ENCODE measurements at places on chromosomes 3 and 15.

DNA sequence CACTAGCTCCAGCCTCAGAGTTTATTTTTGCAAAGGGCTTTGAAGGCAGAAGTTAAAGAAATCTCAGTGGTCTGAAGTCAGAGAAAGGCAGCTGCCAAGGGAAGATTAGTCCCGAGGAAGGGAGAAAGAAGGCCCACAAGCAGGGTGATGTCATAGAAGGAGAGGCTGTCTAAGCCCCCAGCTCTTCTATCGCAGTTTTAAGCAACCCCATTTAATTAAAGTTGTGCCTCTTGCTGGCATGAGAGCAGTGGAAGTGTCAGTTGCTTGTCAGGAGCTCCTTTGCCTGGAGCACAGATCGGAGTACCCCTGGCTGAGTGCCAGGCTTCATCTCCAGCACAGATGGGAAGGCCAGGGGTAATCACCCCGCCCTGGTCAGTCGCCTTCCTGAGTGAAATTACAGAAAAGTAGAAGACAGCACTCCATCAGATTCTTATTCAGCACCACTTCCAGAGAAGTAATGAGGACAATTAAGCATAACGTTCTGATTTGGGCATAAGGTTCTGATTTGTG lies 530.7 kb downstream of the EPHB1 start:
- DNase-seq = no peak

GRCh38 chr3:6047016-6047415 lies 813.9 kb upstream of the GRM7 start:
- no peak for DNase-seq

DNA sequence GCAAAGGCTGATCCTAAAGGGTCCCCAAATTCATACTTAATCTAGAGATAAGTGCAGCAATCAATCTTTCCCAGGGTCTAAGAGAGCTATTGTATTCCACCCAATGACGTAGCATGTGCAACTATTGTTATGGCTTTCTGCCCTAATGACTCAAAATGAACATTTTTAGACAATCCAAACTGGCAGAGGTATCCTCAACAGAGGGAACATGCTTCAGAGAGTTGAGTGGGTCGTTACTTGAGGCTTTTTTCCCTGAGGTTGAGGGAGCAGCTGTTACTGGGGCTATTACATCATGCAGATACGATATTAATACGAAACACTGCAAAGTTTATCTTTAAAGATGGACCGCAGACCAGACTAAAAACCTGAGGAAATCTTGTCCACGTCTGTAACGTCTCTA lies 278.3 kb upstream of the WNT5A start:
- DNase-seq = no peak

DNA sequence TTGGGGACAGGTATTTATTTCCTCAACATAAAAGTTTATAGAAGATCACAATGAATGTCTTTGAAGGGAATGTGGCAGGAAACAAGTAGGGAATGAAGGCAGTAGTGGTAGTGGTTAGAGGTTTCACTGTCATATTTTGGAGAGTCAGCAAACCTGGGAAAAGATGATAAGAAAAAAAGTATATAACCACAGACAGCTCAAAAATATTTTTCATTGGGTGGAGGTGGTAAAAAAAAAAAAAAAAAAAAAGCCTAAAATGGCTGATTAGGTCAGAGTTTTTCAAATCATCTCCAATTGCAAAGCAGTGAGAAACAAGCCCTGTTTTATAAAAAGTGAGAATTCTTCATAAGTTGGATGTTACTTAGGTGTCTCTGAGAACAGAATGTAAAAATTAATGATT lies 400.0 kb downstream of the LSAMP start:
- no peak for DNase-seq

GRCh38 chr15:38743147-38743546 lies 178.5 kb upstream of the RASGRP1 start:
- no peak for DNase-seq

DNA sequence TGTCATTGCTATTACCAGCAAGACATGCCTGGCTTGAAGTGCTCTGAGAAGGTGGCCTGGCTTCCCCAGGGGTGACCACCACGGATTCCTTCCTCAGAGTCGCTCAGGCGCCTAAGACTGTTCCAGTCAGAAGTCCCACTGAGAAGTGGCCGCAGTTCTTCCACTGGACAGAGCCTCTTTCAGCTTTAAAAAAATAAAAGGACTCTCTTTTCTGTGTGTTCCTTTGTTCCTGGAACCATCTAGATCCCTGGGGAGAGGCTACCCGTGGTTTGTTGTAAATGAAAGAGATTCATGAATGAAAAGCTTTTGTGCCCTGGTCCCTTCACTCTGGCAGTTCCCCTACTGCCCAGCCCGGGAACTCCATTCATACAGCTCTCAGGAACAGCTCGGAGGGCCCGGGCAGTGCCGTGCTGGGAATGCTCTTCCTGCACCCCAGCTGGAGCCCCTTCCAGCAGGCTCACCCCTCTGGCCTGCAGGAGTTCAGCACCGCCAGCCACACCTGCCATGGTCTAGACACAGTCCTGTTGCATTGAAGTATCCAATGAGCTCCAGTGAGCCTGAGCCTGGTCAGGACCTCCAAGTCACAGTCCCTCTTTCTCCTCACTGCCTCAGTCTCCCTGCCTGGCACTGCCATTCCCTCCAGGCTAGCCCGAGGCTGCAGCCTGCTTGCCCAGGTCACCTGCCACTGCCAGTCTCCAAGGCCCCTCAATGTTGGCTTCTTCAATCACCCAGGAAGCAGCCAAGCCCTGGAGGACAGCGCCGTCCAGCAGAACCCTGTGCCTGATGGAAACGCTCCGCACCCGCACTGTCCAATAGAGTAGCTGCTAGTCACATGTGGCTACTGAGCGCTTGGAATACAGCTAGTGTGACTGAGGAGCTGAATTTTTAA lies 75.4 kb downstream of the XXYLT1 start:
- DNase-seq = no peak

GRCh38 chr3:153130312-153130977 lies 31.6 kb upstream of the RAP2B start:
- no peak for DNase-seq

DNA sequence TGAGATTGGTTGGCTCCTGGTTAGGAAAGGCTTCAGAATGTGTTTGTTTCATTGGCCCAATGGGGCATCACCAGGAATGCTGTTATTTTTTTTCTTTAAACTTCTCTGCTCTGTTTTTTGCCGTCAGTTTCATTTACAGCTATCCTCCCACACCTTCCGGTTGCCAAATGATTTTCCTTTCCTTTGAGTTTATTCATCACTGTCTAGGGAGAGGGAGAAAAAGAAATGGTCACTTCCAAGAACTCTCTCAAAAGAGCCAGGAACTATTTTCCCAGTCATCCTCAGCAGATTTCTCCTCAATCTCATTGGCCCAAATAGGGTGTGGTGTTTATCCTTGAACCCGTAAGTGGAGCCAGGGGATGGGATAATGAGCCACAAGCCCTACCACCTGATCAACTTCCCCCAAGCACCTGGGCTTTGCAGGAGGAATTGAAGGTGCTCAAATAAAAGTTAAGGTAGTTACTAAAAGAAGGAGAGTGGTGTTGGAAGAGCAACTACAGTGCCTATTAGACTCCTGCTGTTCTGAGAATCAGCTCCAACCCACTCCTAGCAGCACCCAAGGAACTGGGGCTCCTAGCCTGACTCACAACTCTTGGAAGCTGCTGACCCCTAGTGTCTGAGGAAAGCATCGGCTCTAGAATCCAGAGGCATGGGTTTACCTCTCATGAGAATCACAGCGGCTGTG lies 183.8 kb upstream of the IL12A start:
- peak; percentile 74 for DNase-seq

- DNase-seq = no peak
These were observed 52.8 kb downstream of the CDIN1 start for GRCh38 chr15:36632226-36632625.

- no peak for DNase-seq
These were observed 276.3 kb downstream of the RBMS3 start for GRCh38 chr3:29557186-29557585.

- DNase-seq = no peak
These were observed 30.2 kb downstream of the FAM174B start for GRCh38 chr15:92625251-92625980.

- DNase-seq = no peak
These were observed 34.3 kb downstream of the GOLIM4 start for GRCh38 chr3:168061332-168061996.

GRCh38 chr3:150921209-150921608 lies 16.0 kb upstream of the MINDY4B start:
- no peak for DNase-seq

GRCh38 chr15:98667521-98668179 lies 19.3 kb downstream of the IGF1R start:
- DNase-seq = no peak

DNA sequence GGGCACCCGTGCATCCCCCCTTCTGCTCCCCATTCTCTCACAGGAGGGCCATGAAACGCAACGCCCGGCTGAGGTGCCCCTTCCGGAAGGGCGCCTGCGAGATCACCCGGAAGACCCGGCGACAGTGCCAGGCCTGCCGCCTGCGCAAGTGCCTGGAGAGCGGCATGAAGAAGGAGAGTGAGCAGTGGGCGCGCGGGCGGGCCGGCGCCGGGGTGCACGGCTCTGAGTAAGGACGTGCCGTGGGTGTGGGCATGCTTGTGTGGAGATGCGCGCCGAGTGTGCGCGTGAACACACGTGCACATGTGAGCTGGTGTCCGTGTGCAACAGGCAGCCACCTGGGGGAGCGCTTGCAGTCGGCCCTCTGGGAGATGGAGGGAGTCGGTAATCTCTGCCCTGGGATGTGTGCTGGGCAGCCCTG lies 28.1 kb downstream of the NR1I2 start:
- DNase-seq = peak; percentile 41

DNA sequence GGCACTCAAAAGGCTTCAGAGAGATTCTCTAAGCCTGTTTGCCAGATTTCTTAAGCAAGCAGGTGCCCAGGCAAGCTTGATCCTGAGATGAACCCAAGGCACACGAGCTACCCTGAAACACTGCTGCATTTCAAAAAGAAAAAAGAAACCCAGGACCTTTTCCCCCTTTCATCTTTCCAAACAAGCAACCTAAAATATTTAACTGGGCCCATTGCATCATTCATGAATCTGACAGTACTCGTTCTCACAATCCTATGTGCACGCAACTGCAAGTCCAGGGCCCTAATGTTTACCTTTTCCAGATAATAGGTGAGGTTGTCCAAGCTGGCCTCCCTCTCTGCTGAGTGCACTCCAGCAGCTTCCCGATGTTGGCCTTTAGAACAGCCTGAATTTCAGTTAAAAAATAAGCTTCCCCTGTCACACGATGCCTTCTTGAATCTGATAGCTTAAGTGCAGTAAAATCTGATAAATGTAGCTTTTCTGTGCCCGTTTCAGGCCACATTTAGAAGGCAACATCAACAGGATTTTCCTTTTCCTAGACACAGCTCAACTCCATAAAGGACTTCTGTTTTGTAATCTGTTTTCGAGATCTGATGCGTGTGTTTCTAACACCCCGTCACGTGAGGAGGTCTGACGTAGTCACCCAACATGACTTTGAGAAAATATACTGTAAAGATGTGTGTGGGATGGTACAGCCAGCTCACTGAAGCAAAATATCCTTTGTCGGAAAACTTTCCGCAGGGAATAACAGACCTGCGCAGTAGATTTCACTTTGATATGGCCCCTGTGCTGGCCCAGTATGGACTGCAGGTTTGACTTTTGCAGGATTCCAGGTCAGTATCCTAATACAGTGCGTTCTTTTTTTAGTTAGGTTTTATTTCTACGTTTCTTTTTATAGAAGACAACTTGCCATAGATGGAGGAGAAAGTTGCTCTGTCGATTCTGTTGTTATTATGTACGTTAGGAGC lies 55.1 kb upstream of the RASA2 start:
- no peak for DNase-seq

DNA sequence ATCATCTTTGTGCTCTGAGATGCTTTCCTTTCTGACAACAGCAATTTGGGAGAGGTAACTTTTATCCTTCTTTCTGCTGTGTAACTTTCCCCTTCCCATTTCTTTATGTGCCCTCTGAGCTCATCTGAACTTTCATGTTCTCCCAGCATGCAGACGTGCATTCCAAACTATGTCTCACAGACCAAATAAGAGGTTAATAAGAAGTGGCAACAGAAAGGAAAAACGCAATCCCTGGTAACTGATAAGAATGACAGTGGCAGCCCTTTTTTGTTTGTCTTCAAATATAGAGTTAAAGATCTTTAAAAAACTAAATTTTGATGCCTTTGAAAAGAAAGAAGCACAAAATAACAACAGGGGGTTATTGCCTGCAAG lies 533.4 kb downstream of the FOXP1 start:
- no peak for DNase-seq

GRCh38 chr3:197371591-197372046 lies 73.2 kb upstream of the DLG1 start:
- DNase-seq = no peak

- DNase-seq = no peak
These were observed 163.1 kb downstream of the CLSTN2 start for GRCh38 chr3:140097874-140098635.

DNA sequence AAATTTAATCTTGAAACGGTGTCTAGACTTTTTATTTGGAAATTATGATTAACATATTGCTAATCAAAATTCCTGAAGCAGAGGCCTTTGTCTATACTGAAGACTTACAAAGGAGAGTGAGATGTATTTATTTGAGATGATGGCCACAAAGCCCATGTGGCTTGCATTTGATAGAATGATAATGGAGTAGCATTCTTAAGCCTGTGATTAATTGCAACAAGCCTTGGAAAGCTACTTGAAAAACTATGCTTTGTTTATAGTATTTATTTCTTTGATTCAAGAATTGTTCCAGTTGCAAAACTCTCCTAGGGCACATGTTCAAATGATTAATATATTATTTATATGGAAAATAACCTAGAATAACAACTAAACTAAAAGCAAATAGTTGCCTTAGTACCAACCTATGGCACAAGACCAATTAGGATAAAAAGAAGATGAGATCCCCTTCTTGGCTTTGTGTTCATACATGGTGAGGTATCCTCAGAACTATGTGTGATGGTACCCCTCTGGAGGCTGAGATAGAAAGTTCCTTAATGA lies 244.1 kb upstream of the TBL1XR1 start:
- DNase-seq = no peak

GRCh38 chr15:51162865-51163762 lies 68.4 kb upstream of the TNFAIP8L3 start:
- DNase-seq = peak; percentile 78

- no peak for DNase-seq
These were observed 33.1 kb downstream of the BHLHE40 start for GRCh38 chr3:5012367-5012766.

DNA sequence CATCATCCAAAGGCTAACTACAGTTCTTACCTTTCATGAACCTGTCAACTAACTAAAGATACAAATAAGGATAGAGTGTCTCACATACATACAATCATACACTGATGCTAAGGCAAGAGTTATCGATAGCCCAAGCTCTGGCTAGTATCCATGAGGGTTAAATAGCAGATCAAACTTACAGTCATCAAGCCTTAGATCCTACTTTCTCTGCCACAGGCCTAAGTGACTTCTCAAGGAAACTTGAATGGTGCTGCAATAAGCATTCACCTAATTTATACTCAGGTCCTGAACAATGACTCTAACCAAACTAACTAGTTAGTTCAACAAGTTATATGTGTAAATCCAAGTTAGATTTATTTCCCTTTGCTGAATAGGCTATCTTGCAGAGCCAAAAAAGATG lies 51.0 kb downstream of the ALDH1A2 start:
- DNase-seq = no peak

DNA sequence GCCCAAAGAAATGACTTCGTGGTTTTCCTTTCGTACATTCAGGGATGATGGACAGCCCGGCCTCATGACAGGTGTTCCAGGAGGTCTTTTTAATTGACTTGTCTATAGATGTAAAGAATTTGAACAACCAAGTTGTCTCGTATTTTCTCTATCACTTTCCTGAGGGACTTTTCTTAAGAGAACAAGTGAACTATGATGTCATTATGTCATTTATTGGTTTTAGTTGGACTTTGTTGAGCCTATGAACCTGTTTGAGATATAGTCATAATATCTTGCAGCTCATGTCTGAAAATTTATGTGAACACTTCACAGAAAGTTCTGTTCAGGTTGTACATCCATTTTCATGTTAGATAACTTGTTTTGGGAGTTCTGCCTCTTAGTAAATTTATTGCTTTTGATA lies 89.2 kb downstream of the RBMS3 start:
- no peak for DNase-seq

Data from right hindlimb (tissue), 1 donor.